ENCODE measurements at places on chromosomes 7 and 10.

DNA sequence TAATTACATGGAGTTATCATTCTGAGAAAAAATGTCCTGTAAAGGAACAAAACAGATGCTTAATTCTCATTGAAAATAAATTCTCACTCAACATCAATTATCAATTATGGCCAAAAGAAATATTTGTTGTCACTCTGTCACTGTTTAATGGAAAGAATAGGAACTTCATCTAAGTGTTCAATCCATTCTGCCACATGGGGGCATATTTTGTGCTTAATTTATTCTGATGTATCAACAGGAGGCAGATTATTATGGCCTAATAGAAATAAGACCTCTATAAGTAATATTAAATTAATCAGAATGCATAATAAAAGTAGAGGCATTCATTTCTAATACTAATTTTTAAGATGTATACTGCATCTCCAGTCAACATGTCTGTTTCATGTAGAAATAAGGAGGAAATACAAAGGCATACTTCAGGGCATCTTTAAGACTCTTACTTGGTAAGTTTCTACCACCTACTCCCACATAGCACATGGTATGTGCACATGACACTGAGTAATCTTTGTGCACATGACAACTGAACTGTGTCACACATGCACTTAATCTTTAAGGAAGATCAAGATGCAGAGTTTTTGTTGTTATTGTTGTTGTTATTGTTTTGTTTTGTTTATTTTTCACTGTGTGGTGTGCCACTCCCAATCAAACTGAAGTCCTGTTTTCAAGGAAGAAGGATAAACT is 420.4 kb upstream of the SEMA3A start:
- no peak for DNase-seq

DNA sequence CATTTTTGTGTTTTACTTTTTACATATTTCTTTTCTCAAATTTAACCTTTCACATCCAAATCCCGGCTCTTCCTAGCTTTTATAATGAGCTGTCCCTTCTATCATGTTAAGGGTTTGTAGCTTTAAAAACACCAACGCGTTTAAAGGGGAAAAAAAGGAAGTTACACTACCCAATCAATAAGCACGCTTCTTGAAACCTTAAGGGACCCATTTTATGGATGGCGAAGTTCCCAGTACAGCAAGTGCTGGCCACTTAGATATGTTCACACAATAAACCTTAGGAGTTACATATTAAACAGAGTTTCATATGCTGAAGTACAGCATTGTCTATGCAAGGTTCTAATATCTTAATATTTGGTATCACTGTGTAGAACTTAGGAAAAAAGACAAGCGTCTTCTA is 1.8 kb downstream of the GNG11 start:
- DNase-seq: no peak

- no peak for DNase-seq
Observed at GRCh38 chr7:121924269-121925186, 51.6 kb downstream of the PTPRZ1 start.

- no peak for DNase-seq
Observed at GRCh38 chr7:120586571-120586970, 271.4 kb downstream of the TSPAN12 start.

- DNase-seq: no peak
Observed at GRCh38 chr10:123537188-123537961, 128.8 kb upstream of the GPR26 start.

GRCh38 chr10:72416661-72417060 is 61.9 kb upstream of the DNAJB12 start:
- DNase-seq: no peak

DNA sequence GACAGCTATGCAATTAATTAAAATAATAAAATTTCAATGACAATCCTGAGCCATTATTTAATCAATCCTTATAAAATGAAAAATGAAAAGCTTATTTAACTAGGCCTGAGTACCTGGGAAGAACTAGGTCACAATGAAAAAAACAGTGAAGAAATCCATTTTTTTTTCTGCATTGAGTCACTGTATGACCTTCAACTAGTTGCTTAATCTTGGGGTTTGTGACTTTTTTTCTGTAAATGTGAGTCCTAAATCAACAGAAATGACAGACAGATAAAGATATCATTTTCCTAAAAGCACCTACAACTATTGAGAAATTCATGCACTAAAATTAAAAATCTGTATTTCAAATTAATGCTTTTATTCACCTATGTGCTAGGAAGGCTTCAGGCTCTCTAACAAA is 96.8 kb downstream of the TMEM26 start:
- DNase-seq: no peak

DNA sequence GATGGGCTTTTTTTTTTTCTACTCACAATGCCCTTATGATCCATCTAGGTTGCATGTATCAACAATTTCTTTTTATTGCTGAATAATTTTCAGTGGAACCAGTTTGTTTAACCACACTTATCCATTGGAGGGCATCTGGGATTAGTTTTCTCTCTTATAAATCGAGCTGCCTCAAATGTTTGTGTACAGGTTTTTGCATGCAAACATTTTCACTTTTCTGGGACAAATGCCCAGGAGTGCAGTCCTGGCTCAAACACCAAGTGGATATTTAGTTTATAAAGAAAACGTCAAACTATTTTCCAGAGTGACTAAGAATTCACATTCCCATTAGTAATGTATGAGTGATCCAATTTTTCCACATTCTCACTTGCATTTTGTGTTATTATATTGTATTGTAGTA is 313.4 kb downstream of the CXCL12 start:
- no peak for DNase-seq

GRCh38 chr10:79299397-79300241 is 47.6 kb upstream of the PPIF start:
- no peak for DNase-seq

DNA sequence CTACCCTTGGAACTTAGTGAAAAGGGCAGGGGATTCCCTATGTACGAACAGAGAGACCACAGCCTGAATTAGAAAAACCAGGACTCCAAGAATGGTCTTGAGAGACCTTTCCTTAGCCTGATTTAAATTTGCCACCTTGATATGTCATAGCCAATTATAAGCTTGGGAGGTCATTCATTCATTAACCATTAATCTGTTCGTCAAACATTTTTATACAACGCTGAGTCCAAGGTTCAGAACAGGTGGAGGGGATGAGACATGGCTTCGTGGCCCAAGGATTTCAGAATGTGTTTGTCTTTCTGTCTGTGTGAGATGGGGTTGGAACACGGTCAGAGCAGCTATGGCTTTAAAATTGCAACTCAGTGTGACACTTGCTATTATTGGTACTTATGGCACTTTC is 158.0 kb downstream of the PAXIP1 start:
- no peak for DNase-seq

- peak; percentile 47 for DNase-seq
Observed at GRCh38 chr10:123154711-123155505, 706 bp downstream of the BUB3 start.

GRCh38 chr7:18526368-18526878 is 30.9 kb downstream of the HDAC9 start:
- DNase-seq: no peak

DNA sequence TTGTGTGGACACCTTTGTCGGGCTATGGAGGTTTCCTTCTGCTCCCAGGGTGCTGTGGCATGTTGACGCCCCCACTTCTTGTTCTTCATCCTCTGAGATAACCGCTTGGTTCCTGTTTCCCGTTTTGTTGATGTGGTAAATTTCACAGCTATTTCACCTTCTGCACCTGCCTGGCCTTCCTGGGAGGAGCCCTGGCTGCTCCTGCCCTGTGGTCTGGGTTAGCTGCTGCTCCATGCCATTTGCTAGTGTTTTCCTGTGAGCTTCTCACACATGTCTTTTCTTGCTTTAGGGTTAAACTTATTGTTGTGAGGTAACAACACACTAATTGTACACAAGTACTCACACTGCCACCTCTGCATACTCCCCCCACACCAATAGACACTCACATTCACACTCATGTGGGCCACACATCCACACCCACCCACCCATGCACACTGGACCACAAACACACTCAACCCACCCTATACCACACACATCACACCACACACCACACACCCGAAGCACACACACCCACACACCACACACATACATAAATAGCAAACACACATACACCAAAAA is 46.5 kb upstream of the MSMB start:
- peak; percentile 73 for DNase-seq

DNA sequence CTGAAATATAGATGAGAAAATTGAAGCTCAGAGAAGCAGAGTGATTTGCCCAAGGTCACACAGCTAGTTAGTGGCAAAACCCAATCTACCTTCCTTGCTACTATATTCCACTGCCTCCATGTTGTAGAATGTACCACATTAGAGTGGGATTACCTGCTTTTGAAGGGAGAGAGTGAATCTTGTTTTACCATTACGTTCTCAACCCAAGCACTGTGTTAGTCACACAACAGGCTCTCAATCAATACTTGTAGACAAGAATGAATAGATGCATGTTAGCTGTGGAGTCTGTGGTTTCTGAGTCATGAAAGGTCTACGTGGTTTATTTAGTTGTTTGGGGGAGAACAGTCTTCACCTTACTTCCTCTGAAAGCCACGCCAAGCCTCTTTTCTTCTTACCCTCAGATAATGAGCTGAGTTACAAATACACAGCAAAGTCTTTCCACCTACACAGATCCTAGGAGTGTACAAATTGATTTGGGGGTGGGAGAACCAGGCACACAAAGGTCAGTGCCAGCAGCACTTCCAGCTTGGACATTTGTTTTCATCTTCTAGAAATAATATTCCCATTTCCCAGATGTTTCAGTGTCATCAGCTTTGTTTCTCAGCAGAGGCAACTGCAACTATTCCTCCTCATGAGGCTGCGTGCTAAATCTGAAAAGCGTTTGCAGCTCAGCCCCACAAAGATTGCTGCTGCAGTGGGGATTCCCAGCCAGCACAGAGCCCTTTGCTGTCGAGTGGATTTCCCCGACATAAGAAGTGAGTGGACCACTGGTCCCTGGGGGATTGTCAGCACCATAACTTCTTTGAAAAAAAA is 71.5 kb upstream of the ADO start:
- peak; percentile 77 for DNase-seq

- no peak for DNase-seq
Observed at GRCh38 chr10:35564341-35564968, 40.7 kb upstream of the GJD4 start.

GRCh38 chr10:3625959-3626751 is 158.9 kb downstream of the KLF6 start:
- DNase-seq: no peak

DNA sequence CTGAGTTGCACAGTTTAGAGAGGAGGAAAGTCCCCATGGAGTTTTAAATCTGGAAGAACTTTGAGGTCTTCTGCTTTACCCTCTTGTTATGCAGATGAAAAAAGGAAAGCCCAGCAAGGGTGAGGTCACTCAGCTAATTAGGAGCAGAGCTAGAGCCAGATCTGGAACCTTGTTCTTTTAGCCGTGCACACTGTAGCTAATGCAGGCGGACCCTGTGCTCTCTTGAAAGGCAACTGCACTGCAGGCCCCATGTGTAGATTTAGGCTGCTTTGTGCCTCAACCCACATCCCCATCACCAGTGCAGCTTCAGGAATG is 63.4 kb downstream of the SYPL1 start:
- DNase-seq: no peak

Data from CD4-positive, alpha-beta T cell treated with Interleukin-17A for 1 hour (primary cell).